T47D (cell line): ENCODE measurements at places on chromosomes 13 and 19.

GRCh38 chr13:113365583-113365970 is 1.6 kb upstream of the GRTP1 start:
- no peak for DNase-seq

- no peak for DNase-seq
These were observed 886.8 kb downstream of the PCDH9 start for GRCh38 chr13:66343224-66343828.

DNA sequence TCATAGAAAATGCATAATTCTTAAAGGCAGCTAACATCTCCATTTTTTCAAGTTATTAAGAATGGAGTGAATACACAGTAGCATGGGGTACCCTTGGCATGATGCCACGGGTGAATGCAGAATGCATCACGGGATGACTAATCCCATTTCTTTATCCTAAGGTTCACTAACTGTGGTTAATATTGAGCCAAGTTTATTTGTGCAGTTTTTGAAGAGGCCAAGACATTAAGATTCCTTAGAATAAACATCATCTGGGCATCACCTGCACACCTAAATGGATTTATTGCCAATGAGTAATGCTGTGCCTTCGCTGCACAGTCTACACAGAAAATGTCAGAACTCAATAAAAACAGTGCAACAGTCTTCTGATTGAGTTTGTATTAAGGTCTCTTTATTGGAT is 333.1 kb downstream of the GPC6 start:
- DNase-seq = no peak

GRCh38 chr13:96450326-96451020 is 360.6 kb downstream of the HS6ST3 start:
- DNase-seq = no peak

DNA sequence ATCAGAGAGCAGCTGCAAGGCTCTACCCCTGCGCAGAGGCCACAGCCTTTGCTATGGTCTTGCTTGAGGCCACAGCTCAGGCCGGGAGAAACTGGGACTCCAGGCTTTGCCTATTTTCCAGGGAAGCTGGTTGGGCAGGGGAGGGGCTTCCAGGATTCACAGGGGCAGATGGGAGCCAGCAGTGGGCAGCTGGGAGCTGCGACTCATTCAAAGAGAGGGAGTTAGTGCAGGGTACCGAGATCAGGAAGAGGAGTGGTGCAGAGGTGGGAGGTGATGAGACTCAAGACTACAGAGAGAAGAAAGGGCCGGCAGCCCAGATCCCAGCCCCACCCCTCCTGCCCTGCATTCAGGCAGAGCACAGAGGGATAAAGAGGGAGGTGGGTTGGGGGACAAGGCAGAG is 12.1 kb downstream of the ADGRE5 start:
- DNase-seq = no peak

GRCh38 chr13:95154413-95154886 is 146.8 kb downstream of the ABCC4 start:
- DNase-seq = peak; percentile 7

GRCh38 chr13:40471911-40472310 is 194.5 kb downstream of the FOXO1 start:
- no peak for DNase-seq

DNA sequence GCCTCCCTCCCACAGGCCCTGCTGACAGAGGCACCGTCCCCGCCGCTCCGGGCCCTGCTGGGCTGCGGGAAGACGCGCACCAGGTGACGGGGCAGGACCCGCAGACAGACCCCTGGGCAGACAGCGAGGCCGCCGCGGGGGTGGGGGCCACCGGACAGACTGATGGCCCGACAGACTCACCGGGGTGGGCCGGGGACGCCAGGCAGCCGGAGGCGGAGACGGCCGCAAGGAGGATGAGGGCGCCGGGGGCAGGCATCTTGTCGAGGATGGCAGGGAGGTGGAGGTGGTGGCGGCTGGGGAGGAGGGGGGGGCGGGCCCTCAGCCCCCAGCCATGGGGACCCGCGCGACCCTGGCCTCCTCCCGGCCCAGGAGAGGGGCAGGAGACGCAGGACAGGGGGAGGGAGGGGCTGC is 309 bp downstream of the LMTK3 start:
- no peak for DNase-seq

GRCh38 chr13:47893527-47893926 is 107.5 kb downstream of the SUCLA2 start:
- no peak for DNase-seq

- no peak for DNase-seq
These were observed 10.1 kb downstream of the CNOT3 start for GRCh38 chr19:54147676-54148075.

DNA sequence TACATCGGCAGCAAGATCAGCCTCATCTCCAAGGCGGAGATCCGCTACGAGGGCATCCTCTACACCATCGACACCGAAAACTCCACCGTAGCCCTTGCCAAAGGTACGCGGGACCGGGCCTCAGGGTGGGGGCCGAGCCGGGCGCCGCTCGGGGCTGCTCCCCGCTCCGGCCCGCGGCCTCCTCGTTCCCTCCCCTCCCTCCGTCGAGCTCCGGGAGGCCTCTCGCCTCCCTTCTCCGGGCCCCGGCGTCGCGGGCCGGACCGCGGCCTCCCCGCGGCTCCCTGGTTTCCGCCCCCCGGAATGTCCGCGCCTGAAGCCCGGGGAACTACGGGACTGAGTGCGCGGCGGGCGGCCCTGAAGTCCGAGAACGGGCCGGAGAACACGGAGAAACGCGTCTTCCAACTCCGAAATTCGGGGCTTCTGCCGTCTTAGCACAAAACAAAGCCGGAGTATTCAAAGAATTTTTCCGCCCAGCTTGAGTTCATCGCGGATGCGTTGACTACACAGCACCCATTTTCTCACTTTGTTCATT is 423 bp downstream of the LSM14A start:
- no peak for DNase-seq

DNA sequence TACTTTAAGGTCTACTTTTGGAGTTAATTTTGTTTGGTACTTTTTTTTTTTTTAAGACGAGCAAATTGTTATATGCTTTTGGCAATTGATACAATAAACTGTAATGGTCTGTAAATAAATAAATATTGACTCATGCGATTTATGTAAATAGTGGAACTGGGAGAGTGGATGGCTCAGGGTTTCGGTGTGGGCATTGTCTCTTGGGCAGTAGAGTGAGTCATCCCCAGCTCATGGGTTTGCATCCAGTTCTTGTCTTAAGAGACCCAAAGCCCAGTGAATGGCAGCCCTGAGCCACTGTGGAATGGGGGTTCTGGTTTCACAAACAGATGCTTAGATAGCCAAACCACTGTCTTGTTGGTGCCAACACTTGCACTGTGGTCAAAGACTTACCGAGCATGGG is 33.0 kb downstream of the FGF9 start:
- DNase-seq = no peak

DNA sequence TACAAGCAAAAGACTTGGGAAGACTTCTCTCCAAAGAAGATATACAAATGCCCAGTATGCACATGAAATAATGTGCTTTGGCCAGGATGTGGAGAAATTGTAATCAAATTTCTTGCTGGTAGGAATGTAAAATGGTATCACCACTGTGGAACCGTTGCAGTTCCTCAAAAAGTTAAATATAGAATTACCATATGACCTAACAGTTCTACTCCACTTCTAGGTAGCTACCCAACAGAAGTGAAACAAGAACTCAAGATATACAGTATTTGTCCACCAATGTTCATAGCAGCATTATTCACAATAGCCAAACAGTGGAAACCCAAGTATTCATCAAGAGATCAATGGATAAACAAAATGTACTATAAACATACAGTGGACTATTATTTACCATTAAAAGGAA is 95.0 kb upstream of the KLF5 start:
- no peak for DNase-seq

DNA sequence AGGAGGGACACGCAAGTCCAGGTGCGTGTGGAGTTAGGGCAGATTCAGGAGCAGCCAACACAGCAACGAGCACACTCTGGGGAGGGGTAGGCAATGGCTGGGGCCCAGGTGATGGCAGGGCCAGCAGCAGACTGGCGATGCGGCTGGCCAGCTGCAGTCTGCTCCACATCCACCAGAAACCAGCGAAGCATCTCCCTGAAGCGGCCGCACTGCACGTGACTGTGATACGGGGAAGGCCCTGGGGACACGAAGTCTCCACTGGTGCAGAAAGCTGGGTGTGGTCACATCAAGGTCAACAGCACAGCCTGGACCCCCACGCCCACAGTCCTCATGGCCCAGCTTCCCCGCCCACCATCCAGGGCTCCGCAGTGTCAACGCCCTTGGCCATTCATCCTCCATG is 21.3 kb upstream of the EPHX3 start:
- DNase-seq = no peak

DNA sequence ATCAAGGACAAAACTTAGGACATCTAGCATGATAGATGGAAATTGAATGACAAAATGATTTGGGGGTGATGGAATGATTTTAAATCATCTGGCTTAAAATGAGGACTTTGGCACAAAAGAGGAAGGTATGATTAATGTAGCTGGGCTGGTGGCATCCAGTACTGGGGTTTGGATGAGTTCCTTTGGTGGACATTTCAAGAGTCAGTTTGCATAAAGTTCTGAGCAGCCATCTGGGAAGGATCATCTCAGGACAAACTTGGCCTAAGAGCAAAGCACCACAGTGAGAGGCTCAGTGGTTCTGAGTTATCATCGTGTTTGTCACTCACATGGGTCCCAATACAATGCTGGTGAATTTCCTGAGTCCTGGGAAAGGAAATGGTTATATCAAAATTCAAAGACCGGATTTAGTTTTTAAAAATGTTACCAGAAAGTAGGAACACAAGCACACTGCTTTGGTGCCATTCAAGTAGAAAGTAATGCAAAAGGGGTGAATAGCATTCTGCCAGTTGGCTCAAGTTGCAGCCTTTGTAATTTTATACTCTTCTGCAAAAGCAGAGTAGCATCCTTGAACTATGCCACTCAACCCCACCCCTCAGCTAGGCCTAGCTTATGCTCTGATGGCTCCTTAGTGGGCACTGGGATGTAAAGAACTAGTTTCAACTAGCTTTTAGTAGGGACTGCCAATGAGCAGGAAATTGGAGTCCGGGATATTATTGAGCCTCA is 219.0 kb downstream of the COG6 start:
- no peak for DNase-seq

DNA sequence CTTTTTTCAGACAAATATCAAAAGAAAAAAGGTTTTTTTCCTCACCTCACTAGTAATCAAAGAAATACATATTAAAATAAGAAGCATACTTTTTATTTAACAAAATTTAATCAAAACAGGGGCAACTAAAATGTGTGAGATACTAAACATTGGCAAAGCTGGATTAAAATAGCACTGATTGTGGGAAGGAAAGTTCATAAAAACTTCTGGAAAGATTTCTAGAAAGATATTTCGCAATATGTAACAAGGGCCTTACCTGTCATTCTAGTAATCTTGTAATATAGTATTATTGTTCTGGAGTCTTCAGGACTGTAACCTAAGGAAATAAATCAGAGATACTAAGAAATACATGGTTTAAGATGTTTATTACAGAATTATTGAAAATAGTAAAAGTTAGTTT is 482.5 kb downstream of the SUCLA2 start:
- no peak for DNase-seq

DNA sequence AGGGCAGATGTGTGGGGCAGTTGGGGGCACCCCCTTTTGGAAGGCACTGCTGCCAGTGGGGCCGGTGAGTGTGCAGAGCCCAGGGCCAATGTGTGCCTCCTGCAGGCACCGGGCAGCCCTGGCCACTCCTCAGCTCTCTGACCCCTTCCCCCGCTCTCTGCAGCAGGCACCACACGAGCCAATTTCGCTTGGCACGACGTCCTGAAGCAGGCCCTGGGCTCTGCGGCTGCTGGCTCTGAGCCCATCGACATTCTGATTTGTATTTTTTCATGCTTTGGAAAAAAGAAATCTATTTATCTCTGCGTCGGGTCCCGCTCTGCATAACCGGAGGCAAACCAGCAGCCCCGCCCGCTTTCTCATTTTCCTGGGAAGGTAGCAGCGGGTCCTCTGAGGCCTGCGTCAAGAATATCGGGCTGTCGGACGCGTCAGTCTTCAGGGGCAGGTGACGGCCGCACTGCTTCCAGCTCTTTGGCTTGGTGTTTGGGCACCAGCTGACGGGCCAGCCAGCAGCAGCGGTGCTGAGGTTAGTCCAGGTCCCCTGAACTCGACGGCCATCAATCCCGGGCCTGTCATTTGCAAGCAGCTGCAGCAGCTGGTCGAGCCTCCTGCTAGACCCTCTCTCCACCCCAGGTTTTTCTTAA is 134.3 kb downstream of the KDM4B start:
- DNase-seq = no peak

DNA sequence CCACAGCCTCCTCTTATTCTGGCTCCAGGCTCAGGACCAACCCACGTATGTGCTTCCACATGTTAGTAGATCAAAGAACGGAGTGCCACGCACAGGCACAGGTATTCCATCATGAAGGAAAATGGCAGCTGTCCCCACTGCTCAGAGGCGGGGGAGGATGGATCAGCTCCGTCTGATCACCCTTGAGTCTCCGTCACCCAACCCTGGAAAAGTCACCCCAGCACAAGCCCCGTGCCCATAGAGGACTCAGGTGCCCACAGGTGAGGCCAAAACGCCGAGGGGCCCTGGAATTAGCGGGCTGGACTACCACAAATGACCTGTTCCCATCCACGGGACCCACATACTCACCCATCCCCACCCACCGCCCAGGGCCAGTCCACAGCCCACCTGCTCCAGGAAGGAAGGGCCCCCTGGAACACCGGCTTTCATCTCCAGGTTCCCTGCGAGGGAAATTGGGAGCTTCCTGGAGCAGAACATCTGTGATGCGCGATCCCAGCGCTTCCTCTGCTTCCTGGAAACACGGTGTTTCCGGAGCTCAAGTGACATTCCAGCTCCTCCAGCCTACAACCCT is 120.5 kb upstream of the SPACA7 start:
- DNase-seq = no peak

DNA sequence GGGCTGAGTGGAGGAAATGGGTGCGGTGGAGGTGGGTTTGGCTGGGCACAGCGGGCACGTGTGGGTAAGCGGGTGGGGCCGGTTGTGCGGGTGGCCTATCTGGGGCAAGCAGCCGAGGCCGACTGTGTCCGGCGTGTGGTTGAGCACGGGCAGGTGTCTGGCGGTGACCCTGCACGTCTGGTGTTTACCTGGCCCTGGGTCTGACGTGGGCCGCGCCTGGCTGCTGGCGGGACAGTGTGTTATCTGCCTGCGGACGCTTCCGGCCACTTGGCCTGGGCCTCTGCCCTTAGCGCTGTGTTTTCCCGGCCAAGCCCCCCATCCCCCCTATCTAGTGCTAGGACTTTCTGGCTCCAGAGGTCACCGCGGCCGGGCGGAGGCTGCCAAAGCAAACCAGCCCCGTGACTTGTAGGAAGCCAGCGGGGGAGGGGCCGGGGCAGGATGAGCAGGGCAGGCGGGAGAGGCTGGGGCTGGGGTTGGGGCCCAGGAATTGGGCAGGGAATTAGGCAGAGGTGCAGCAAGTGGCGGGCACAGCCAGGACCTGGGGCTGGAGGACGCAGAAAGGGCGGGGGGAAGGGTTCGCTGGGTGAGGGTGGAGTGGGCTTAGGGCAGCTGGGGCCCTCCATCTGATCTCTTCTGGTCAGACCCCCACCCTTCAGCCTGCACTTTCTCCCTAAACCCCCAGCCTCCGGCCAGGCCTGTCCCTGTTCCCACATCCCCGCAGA is 534 bp upstream of the HPN start:
- DNase-seq = peak; percentile 71
